Amniotic stem cell (primary cell): ENCODE measurements at places on chromosomes 5 and 9.
A peak's percentile ranks its signal among the peaks of the same experiment; 100 is the strongest.

GRCh38 chr5:14756478-14756877, 92.0 kb downstream of the OTULIN start:
- DNase-seq, result no peak

- no peak for DNase-seq
Observed at GRCh38 chr5:122701640-122702523, 73.0 kb upstream of the SNX2 start.

DNA sequence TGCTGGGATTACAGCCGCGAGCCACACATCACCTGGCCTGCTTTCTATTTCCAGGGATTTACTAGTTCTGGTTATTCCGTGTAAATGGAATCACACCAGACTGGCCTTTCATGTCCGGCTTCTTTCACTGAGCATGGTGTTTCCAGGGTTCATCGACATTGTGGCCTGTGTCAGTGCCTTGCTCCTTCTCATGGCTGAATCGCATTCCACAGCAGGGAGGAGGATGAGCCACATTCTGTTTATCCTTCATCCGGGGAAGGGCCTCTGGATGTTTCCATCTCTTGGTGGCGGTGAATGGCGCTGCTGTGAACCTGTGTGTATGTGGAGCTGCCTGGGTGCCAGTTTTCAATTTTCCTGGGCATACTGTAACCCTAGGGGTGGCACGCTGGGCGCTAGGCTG, 58.7 kb upstream of the RNU6ATAC start:
- DNase-seq, result no peak

DNA sequence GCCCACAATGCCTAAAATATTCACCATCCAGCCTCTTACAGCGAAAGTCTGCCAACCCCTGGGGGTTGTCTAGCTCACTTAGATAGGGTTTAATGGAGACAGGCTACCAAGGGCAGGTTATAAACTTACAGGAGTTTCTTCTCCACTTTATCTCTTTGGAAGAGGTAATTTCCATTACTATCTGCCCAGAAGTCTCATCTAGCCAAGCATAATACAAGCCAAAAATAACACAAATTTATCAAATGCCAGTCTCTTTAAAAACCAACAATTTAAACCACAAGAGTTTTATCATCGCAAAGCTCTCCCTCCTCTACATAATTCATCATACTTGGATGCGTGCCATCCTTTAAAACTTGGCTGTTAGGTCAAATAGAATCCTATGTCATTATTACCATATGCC, 6.2 kb downstream of the RBM22 start:
- peak; percentile 9 for DNase-seq

DNA sequence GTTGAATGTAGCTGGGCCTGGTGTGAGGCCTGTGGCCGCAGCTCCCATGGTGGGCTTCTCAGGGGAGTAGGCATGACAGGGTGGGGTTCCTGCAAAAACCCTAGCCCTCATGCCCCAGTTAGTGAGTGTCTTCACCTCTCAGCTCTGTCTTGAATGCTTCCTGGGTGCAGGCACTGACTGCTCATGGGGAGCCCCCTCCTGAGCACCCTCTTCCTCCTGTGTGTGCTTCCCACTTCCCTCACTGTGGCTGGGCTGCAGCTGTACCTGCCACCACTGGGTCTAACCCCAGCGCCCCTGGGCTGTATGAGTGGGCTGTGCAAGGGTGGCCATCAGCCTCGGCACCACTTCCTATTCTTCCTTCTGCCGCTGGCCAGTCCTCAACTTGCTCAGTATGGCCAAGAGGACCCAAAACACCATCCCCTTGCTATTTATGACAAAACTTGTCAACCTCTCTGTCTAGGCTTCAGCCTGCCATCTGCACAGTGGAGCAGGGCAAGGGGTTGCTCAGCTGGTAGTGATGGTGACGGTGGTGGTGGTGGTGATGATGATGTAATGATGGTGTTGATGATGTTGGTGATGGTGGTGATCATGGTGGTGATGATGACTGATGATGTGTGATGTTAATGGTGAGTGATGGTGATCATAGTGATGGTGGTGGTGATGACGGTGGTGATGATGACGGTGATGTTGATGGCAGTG, 67.5 kb downstream of the RXRA start:
- no peak for DNase-seq

- DNase-seq, result no peak
Observed at GRCh38 chr5:132656774-132657355, 1.1 kb upstream of the IL13 start.

DNA sequence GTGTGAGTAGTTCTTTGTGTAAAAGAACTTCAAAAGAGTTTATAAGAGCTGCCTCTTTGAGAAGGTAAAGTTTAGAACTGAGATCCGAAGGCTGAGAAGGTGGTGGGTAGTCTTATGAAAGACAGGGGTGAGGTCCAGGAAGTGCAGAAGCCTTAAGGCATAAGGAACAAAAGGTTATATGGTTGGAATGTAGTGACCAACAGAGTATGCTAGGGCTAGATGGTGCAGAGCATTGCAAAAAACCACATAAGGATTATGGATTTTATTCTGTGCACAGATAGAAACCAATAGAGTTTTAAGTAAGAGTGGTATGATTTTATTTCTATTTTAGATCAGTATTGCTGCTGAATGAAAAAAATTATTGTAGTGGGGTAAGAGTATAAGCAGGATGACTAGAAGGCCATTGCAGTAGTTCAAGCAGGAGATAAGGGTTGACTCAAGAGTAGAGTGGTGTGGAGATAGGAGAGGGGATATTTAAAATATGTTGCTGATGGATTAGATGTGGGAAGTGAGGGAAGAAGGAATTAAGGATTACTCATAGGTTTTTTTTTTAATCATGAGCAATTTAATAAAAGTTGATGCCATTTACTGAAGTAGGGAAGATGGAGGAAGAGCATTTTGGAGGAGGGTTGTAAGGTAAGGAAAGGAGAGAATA, 3.7 kb downstream of the RECK start:
- no peak for DNase-seq

- no peak for DNase-seq
Observed at GRCh38 chr5:14464096-14464495, 117.5 kb upstream of the OTULINL start.

GRCh38 chr9:114696814-114697544, 15.0 kb upstream of the TEX48 start:
- peak; percentile 31 for DNase-seq

GRCh38 chr9:123607479-123607878, 251.5 kb downstream of the CRB2 start:
- DNase-seq, result no peak

DNA sequence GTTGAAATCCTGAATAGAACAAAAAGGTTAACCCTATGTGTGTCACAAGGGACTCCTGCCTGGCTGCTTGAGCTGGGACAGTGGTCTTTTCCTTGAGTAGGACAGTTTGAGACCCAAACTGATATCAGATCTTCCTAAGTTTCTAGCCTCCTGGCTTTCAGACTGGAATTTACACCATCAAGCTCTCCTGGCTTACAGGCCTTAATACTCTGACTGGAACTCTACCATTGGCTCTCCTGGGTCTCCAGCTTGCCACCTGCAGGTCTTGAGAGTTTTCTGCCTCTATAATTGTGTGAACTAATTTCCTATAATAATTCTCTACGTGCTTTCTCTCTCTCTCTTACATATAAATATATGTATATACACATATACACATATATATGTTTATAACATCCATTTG, 112.5 kb downstream of the PRR16 start:
- no peak for DNase-seq

- DNase-seq, result no peak
Observed at GRCh38 chr9:17484906-17485305, 94.0 kb upstream of the SH3GL2 start.

DNA sequence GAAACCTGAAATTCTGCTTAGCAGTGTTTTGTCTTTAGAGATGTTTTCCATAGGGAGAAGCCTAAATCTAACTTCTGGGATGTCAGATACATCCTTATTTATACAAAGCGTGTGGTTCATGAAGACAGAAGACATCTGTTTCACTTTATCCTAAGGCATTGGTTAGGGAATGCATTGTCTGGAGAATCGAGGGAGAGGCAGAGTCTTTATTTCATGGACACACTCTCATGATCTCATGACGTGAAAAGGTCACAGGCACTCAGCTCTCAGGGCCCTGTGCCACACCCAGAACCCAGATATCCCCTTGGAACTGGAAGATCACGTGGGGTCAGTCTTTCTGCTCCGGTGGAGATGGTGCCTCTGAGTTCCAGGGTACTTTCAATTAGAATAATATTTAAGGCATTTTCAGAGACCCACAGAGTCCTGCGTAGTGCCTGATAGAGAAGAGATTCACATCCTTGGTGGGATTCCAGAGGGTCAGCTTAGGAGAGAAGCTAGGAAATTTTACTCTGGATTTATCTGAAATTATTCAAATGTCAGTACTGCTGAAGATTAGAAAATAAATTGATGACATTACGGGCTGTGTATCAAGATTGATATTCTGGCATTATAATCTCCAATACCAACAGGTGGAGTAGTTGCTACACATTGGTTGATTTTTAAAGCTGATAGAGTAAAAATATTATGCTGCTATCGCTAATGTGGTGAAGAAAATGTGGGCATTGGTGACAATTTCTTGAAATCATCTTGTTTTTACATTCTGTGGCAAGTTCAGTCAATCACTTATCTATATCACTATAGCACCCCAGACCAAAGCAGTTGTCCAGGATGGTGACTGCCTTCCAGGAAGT, 378.3 kb downstream of the MTRR start:
- DNase-seq, result no peak

DNA sequence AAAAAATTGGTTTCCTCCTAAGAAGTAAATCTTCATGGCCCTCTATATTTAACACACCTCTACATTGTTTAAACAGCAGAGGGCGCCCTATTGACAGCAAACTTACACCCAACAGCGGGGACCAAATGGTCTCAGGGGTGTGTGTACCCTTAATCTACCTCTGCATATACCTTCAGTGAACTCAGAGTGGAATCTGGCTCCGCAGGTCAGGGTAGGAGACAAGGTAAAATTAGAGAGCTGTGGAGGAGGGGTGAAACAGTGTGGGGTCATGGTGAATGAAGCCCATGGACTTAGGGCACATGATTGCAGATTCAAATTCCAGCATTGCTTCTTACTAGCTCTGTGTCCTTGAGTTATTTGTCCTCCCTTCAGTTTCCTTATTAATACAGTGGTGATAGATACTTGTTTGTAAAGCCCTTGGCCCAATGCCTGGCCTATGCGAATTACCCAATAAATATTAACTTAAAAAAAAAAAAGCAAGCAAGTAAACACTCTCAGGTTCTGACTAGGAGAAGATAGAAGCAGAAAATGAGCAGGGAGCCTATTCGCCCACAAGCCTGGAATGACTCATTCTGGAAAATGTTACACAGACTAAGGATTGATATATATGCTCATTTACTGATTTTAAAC, 122.9 kb downstream of the CAVIN4 start:
- no peak for DNase-seq

- DNase-seq, result no peak
Observed at GRCh38 chr9:14099737-14100136, 214.2 kb downstream of the NFIB start.

DNA sequence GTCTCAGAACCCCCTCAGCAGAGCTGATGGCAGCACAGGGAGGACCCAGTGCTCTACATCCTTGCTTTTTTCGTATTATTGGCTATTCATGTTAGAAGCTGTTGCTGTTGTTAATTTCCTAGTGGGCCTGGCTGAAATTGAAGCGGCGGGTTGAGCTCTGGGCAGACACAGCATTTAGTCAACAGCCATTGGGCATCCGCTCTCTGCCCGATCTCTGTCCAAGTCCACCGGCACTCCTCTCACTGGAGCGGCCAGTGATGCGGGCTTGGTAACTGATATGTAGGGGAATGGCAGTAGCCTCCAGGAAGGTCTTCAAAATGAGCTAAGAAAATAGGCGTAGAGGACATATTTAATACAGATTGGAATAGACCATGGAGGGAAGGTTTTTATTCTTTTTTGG, 1.3 kb upstream of the GARNL3 start:
- no peak for DNase-seq

DNA sequence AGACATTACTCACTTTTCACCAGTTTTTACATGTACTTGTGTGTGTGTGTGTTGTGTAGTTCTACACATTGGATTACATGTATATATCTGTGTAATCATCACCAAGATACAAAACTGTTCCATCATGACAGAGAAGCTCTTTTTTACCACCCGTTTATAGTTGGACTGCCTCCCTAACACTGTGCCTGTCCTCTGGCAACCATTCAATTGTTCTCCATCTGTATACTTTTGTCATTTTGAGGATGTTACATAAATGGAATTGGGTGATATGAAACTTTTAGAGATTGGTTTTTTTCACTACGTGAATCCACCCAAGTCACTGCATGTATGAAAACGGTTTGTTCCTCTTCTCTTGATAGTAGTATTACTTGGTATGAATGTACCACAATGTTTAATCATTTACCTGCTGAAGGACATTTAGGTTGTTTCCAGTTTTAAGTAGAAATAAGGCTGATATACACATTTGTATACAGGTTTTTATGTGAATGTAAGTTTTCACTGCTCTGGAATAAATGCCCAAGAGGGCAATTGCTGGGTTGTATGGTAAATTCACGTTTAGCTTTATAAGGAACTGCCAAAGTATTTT, 126.2 kb downstream of the MAPKAP1 start:
- no peak for DNase-seq

- DNase-seq, result peak; percentile 21
Observed at GRCh38 chr9:4298255-4299004, 1.4 kb downstream of the GLIS3 start.

DNA sequence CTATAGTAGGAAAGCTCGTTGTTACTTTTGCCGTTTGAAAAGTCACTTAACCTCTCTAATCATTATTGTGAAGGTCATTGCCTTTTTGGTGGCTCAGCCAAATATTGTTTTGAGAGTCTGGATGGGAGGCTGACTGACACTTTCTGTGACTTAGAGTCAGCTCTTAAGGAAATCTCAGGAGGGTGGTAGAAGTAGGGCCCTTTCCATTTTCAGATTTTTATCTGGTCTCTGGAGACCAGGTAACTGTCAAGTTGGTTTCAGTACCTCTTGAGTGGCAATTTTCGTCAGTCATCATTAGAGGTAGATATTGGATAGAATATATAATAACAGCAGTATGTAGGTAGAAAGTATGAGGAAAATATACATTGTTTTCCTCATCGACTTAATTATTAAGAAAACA, 23.3 kb downstream of the UGCG start:
- no peak for DNase-seq

DNA sequence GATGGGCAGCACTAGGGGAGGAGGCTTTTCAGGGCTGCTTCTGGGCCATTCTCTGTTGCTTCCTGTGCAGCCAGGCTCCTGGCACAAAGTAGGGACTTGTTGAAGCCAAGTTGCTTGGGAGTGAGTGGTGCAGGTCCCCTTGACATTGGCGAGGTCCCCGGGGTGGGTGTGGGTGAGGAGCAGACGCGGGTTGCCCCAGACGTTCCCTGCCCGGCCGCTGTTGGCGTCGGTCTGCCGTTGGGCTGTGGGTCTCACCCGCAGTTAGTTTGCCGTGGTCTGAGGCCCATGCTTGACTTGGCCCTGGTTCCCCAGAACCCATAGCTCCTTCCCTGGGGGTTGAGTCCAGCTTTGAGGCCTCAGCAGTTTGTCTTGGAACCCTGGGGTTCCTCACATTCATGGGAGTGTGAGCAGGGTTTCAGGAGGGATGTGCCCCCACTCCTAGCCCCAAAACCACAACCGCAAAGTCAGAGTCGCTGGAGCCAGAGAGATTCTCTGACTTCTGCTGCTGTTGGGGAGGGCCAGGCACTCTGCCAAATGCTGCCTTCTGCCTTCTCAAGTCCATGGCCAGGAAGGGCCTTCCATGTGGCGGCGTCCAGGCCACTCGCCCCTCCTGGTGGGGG, 77.5 kb downstream of the RXRA start:
- DNase-seq, result no peak

- no peak for DNase-seq
Observed at GRCh38 chr5:146107901-146108300, 2.5 kb upstream of the PLAC8L1 start.
